Cardiac septum (tissue), 1 donor: ENCODE measurements at places on chromosomes 1 and 21. TPM values are rescaled to one million over a fixed set of nuclear protein-coding genes. Genes with fewer than 3 reads are reported as not detected.

The DNAJC6 gene
- 6.5 TPM for total RNA-seq

DNA sequence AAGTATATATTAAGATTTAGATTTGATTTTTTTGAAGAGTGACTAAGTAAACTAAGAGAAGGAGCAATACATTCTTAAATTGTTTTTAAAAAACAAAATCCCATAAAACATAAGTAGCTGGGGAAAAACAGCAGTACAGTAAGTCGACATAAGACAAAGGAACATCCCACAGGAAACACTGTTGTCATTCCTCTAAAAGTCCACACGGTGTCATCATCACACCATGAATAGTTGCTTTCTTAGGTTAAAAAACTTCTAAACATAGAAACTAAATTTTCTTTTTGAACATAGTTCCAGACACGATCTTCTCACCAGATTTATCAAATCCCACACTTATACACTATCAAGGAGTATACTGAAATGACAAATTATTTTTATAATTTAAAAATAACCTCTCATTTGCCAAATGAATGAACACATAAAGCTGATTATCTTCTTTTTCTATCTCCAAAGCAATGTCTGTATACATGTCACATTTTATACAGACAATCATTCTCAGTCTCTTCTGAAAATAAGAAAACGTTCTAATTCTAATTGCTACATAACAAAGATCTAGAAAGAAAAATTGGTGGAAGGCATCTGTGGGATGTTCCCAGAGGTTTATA is 15.8 kb downstream of the ODF2L start:
- DNase-seq, result no peak

The DOCK7 gene
- 12.8 TPM for total RNA-seq

DNA sequence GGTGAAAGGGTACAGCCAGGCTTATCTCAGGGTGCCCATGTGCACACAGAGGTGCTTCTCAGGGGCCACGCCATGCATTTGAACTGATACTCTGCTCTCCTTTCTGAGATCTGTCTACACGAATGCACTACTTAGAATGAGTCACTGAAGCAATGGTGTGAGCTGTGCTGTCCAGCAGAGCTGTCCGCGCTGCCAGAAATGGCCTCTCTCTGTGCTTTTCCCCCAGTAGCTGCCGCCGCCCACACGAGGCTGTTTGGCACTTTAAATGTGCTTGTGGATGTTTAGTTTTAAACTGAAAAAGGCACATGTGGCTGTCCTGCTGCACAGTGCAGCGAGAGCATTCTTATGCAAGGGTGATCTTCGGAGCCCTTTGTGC is 87.1 kb upstream of the COL6A1 start:
- no peak for DNase-seq

DNA sequence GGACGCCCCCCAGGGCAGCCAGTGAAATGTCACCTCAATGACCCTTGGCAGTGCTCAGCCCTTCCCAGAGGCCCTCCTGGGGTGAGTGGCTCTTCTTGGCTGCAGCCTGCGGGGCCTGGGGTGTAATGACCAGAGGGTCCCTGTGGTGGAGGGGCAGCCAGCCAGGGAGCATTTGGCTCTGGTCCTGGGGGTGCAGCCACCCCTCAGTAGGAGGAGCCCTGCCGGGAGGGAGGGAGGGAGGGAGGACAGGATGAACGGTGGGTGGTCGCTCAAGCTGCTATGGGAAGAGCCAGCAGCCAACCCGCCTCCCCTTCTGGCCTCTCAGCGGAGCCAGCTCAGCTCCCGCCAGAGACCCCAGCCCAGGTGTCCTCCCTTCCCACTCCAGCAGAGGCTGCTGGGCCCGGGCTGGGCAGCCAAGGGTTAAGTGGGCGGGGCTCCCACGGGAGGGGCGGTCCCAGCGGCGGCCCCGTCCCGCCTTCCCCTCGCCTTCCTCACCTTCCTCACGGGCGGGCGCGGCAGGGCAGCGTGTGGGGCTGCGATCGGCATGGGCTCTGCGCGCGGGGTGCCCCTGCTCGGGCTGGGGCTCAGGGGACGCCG is 9.0 kb upstream of the PLCH2 start:
- no peak for DNase-seq

- DNase-seq, result no peak
Observed at GRCh38 chr1:183733715-183734114, 71.2 kb upstream of the RGL1 start.

The GJA9 gene
- not detected for total RNA-seq

GRCh38 chr1:183012301-183012994 is 10.8 kb upstream of the LAMC1 start:
- no peak for DNase-seq

The C1orf87 gene
- total RNA-seq, result not detected

GRCh38 chr1:183632964-183633363 is 2.6 kb downstream of the ARPC5 start:
- no peak for DNase-seq

- peak; percentile 87 for DNase-seq
Observed at GRCh38 chr21:38229260-38229877, 27.4 kb upstream of the KCNJ15 start.

The CELF3 gene
- not detected for total RNA-seq
